Ovary (tissue), 10 donors: ENCODE measurements at places on chromosomes 11 and 22.
A peak's percentile ranks its signal among the peaks of the same experiment; 100 is the strongest.

- DNase-seq: no peak
Observed at GRCh38 chr11:104704888-104705287, 193.4 kb downstream of the CASP12 start.

DNA sequence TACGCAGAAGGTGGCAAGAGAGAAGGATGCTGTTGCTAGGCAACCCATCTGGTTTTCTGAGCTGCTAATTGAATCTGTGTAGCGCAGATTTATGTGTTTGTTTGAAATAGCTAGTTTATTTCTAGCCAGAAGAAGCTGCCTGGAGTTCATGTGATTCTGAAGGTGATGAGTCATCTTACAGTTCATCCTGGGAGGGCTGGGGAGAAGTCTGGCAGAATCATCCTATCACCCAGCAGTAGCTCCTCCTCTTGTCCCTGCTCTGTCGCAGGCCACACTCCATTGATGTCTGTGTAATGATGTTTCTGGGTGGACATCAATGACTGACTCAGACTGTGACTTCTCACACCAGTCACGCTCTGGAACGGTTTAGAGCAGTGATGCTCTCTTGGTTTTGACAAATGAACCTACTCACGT, 4.8 kb upstream of the FBXO7 start:
- no peak for DNase-seq

GRCh38 chr11:75815345-75816168, 547 bp downstream of the UVRAG start:
- no peak for DNase-seq

- DNase-seq: no peak
Observed at GRCh38 chr11:121688055-121688491, 235.3 kb upstream of the SORL1-AS1 start.

DNA sequence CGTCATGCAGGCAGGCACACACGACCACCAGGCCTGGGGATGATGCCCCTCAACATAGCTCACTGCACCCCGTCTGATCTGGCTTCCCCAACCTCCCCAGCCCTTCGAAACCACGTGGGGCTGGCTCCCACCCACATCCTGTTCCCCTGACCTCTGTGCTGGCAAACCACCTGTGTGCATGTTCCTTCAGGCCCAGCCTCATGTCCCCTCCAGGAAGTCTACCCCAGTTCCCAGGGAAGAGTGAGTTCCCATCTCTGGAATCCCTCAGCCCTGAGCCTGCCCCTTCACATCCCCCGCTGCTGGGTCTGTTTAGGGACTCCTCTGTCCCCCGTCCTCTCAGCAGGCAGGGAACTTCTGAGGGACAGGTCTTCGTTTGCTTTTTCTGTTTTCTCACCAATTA, 7.1 kb downstream of the SLC7A4 start:
- DNase-seq: no peak

- DNase-seq: no peak
Observed at GRCh38 chr11:68652683-68653156, 31.6 kb upstream of the GAL start.

DNA sequence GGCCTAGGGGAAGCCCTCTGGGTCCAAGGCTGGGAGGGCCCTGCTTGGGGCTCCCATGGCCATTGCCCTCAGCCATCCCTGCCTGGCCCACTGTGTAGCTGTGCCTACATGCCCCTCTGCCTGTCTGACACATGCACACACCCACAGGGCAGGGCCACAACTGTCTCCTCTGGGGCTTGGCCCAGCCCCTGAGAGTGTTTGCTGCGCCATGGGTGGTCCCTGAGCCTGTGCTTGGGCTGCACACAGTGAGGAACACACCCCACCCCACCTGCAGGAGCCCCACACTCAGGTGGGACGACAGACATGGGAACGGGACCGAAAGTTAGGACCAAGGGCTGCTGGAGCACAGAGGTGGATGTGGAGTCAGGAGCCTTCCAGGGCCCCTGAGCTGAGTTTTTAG, 489.5 kb downstream of the TBC1D22A start:
- no peak for DNase-seq

GRCh38 chr11:76665172-76665571, 5.4 kb downstream of the LRRC32 start:
- peak; percentile 4 for DNase-seq

GRCh38 chr11:65218446-65218845, 36.7 kb downstream of the CAPN1 start:
- no peak for DNase-seq

DNA sequence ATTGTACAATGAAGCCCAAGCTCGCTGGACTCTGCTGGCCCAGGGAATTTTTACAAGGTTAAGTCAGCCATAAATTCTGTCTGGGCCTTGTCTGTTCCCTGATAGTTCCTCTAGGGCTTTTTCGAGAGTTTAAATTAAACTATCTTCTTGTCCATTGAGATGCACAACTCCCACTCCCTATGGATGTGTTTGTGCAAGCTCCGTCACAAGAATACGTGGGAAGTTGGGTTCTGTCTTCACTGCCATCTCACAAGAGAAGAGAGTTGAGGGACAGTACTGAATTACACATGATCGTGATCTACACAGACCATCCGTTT, 153.6 kb upstream of the TTC12 start:
- DNase-seq: no peak

DNA sequence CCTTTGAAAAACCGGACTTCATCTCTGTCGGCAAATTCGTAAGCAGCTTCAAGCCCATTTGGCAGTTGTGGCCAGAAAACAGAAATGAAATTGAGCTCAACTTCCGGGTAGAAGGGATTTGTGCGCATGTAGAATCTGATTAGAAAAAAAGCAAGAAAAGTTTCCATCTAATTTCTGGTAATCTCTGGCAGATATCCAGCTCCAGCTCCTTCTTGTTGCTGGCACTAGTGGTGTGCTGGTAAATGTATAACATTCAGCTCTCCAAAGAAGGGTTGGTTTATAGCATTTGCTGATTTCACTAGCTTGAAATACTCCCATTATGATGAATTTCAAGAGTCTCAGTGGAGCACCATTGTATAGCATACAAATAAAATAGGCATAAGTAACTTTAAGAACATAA, 5.4 kb downstream of the MMP1 start:
- DNase-seq: no peak

DNA sequence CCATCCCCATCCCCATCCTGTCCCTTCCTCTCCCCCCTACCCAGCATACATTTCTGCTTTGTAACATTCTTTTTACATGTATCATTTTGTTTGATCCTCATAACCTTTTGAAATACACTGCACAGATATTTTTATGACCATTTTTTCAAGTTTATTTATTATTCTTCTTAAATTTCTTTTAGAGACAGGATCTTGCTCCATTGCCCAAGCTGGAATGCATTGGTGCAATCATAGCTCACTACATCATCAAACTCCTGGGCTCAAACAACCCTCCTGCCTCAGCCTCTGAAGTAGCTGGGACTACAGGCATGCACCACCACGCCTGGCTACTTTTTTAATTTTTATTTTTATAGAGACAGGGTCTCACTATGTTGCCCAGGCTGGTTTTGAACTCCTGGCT, 99.4 kb upstream of the AKIP1 start:
- DNase-seq: no peak

DNA sequence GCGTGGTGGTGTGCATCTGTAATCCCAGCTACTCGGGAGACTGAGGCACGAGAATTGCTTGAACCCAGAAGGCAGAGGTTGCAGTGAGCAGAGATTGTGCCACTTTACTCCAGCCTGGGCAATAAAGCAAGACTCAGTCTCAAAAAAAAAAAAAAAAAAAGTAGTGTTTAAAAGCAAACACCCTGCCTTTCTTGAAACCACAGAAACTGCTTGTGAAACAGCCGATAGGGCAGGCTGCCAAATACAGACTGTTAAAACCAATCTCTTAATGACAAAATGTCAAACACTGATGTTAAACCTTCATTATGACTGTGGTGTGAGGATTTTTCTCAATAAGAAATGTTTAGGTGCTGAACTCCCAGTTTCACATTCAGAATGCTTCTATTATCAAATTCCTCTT, 27.3 kb downstream of the MARK2 start:
- peak; percentile 67 for DNase-seq

DNA sequence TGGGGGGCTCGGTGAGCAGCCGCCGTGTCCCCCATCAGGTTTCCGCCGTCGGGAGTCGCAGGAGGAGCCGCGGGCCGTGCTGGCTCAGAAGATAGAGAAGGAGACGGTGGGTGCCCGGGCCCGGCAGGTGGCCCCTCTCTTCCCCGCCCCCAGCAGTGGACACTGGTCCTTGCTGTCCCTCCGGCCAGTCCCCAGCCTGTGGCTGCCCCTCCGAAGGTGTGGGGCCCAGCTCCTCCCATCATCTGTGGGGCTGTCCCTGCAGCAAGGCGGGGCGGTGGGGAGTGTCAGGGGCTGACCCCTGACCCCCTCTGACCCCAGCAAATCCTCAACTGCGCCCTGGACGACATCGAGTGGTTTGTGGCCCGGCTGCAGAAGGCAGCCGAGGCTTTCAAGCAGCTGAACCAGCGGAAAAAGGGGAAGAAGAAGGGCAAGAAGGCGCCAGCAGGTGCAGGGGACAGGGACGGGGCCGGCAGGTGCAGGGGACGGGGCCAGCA, 15.3 kb downstream of the EPS8L2 start:
- DNase-seq: no peak

DNA sequence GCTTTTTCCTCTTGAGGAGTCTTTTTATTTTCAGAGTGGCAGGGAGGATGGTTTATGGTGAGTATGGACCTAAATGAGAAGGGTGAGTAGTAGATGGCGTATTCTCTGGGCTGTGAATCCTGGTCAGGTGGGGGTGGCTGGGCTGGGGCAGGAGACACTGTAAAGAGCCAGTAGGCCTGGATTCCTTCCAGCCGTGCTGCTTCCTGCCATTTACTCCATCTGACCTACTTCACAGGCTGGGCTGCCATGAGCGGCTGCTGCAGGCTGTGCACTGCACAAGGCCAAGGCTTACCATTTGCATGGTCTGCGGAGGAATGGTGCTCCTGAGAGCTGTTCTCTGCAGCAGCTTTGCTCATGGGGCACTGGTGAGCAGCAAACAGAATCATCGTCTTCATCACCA, 297.6 kb downstream of the KIRREL3 start:
- DNase-seq: no peak

GRCh38 chr11:114563077-114563476, 3.4 kb upstream of the NXPE1 start:
- DNase-seq: no peak

DNA sequence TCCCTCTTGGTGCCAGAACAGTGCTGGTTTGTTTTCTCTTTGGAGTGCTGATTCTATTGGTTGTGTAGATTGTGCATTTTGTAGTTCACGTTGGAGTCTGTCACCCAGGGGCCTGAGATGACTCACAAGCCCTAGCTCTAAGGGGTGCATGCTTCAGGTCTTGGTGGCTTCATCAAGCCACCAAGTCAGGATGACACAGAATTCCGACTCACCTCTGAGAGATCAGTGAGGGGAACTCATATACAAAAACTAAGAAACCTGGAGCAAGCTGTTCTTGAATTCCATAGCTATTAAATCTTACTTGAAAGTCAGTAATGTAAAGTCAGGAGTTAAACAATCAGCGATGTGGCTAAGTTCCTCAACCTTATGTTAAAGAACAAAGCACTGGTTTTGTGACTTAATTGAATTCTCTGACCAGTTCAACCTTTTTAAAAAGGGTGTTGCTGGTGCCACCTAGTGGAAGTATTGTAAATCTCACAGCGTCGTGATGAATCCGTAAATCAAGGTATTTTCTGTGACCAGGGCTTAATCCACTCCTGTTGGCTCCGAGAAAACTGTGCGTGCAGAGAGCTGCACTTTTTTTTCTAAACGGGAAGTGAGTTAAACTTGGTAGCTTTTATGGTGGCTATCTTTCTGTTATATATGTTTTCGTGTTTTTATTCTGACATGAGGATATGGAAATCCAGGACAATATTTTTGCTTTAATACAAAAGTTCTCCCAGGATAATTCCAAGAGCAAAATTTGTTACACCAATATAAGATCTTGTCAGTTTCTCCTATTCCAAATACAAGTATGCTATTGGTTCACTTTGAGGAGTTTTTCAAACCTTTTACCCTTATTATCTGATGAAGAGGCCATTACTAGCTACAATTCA, 14.6 kb downstream of the MMP13 start:
- no peak for DNase-seq

GRCh38 chr11:17533778-17534415, 10.3 kb downstream of the USH1C start:
- DNase-seq: no peak

DNA sequence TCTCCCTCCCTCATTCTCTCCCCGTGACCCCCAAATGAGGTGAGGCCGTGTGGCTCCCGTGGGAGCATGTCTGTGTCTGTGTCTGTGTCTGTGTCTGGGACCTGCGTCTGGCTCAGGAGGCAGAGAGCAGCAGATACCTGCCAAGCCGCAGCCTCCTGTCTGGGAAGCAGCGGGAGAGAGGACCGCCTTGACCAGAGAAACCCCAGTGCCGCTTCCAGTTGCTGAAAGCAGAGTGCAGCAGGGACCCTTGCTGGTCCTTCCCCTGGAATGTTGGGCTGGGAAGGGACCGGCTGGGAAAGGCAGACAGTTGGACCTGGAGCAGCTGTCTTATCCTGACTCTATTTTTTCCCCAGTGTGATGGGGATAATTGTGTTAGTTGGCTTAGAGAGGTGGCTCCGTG, 525 bp downstream of the CSDC2 start:
- DNase-seq: no peak

GRCh38 chr11:44366741-44367140, 56.8 kb upstream of the ALX4 start:
- DNase-seq: no peak

DNA sequence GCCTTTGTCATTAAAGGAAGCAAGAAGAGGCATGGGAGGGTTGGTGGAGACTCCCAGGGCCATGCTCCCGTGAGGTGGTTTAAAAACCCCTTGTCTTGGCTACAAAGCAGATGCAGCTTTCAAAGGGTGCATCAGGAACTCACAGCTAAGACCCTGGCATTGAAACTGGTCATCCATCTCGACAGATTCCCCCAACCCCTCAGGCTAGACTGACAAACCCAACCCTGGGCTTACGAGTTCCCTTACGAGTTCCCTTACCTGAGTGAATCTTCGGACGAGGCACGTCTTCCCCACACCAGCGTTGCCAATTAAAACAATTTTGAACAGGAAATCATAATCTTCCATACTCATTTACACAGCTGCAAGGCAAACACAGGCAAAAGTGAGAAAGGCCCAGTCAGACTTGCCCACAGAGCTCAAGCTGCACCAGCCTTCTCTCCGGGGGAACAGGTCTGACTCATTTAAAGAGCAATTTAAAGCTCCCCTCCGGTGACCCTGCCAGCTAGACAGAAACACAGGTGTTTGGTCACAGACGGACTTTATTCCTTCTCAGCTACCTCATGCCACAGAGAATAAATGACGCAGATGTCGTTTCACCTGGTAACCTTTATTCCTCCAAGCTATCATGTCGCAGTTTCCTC, 74.6 kb downstream of the RAB30 start:
- no peak for DNase-seq

GRCh38 chr11:97309291-97309690, 919.5 kb downstream of the JRKL start:
- DNase-seq: no peak

DNA sequence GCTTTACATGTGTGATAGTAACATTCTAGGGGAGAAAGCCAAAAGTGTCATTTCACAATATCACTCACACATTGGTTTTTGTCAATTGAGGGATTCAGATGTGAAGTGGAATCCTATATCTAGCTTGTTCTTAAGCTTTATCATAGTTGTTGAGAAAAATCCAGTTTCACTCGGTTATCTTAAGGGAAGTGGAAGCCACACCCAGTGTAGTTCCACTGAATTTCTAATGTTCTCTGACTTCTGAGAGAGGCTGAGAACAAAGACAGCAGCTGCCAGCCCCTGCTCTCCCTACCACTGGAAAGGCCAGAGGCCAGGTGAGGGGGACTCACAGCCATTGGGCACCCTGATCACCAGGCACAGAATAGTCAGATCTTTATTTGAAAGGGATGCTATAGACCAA, 53.7 kb downstream of the THAP12 start:
- no peak for DNase-seq
